Amniotic stem cell (primary cell): ENCODE measurements at places on chromosomes 12 and 14.

DNA sequence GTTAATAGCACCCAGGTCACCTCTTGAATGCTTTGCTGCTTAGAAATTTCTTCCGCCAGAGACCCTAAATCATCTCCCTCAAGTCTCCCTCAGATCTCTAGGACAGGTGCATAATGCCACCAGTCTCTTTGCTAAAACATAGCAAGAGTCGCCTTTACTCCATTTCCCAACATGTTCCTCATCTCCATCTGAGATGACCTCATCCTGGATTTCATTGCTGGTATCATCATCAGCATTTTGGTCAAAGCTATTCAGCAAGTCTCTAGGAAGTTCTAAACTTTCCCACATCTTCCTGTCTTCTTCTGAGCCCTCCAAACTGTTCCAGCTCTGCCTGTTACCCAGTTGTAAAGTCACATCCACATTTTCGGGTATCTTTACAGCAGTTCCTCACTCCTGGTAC lies 41.0 kb downstream of the KTN1 start:
- no peak for DNase-seq

GRCh38 chr12:21987755-21988154 lies 46.5 kb upstream of the ABCC9 start:
- DNase-seq, result no peak

DNA sequence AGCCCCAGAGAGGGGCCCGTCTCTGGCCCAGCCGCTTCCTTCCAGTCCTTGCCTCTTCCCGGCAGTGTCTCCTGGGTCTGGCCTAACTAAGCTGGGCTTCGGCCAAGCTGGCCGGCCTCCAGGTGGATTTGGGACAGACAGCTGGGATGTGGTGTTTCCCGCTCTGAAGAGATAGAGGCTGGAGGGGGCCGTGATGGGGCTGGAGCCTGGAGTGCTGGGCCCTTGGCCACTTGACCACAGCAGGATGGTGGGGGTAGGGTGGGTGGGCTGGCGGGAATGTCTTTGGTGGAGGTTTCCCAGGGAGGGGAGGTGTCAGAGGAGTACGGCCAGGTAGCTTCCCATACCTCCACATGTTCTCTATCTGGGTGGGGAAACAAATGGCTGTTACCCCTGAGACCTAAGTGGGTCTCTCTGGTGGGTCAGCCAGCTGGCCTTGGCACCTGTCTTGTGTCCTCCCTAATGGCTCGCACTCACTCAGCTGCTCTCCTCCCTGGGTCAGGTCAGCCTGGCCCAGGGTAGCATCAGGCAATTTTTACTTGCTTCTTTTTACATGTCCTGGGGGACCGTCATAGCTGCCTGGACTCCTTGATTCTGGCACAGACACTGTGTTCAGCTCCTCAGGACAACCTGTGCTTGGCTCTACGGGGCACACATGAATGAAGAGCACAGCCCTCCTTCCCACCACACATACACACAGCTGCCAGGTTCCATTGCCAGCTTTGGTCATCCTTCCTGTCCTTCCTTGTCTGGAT lies 19.8 kb upstream of the PGF start:
- DNase-seq, result no peak

GRCh38 chr14:67225523-67225922 lies 15.7 kb upstream of the PALS1 start:
- no peak for DNase-seq

DNA sequence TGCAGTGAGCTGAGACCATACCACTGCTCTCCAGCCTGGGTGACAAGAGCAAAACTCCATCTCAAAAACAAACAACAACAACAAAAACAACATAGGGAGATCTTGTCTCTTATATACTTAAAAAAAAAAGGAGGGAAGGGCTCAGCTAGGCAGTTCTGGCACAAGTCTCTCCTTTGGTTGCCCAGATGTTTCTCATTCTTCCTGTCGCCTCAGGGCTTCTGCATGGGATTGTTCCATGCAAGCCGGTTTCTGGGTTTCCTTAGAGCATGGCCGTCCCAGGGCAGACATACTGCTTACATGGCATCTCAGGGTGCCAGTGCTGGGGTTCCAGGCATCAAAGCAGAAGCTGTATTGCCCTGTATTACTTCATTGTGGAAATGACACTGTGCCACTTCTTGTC lies 5.2 kb upstream of the SLC8B1 start:
- no peak for DNase-seq

- DNase-seq, result no peak
Observed at GRCh38 chr14:29035134-29035533, 268.5 kb downstream of the FOXG1 start.

GRCh38 chr14:71497645-71498086 lies 434.6 kb upstream of the RGS6 start:
- DNase-seq, result no peak

- no peak for DNase-seq
Observed at GRCh38 chr12:81021131-81021748, 56.6 kb upstream of the ACSS3 start.

- DNase-seq, result no peak
Observed at GRCh38 chr14:103904493-103905107, 23.7 kb upstream of the TDRD9 start.

DNA sequence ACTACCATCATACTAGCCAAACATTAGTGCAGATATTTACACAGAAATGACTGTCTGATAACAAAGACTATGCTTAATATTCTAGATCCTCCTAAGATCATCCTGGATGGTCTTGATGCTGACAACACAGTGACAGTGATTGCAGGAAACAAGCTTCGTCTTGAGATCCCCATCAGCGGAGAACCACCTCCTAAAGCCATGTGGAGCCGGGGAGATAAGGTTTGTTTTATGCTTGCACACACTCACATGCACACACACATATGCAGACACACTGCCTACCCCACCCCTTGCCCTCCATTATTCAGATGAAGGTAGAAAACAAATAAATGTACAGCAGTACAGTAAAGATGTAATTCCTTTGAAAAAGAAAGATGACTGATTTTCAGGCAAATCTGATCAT lies 44.4 kb upstream of the CHPT1 start:
- DNase-seq, result no peak

DNA sequence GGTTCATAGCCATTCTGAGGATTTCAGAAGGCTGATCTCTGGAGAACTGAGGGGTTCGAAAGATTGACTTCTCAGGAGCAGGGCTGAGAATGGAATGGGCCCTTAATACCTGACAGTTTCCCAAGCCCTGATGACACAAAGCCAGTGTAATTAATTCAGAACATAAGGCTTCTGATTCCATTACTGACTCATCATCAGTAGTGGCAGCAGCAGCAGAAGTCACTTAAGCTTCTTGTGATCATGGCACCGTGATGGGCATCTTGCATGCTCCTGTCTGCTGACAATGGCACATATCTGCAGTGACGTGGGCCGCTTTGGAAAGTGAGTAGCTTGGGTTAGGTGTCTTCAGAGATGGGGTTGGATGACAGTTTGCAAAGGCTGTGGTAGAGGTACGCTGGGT lies 38.2 kb upstream of the GSG1 start:
- DNase-seq, result no peak

GRCh38 chr12:57235017-57235727 lies 5.7 kb downstream of the SHMT2 start:
- DNase-seq, result no peak

DNA sequence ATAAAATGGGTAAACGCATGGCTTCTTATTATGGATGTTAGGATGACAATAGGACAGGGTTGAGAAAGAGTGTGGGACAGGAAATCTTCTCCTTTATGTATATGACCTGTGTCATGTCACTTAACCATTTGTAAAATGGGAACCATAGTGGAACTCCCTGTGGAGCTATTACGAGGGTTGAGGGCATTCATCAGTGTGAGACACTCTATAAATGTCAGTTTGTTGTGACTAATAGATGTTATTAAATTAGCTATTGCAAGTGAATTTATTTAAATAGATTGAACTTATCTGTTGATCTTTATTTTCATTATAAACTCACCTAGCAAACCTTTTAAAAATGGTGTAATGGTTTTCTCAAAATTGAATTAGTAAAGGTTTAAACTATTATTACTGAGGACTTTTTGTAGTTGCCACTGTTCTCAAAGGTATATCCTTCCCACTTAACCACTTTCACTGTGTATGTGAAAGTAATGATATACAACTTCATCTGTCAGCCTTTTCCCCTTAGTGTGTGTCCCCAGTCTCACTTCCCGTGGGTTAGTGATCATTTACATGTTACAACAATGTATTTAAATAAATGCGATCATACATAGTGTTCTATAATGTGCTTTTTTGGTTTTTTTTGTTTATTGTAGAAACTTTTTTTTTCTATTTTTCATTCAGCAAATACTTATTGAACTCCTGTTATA lies 17.1 kb downstream of the HELB start:
- DNase-seq, result no peak

- no peak for DNase-seq
Observed at GRCh38 chr14:65243766-65244442, 141.6 kb upstream of the MAX start.

DNA sequence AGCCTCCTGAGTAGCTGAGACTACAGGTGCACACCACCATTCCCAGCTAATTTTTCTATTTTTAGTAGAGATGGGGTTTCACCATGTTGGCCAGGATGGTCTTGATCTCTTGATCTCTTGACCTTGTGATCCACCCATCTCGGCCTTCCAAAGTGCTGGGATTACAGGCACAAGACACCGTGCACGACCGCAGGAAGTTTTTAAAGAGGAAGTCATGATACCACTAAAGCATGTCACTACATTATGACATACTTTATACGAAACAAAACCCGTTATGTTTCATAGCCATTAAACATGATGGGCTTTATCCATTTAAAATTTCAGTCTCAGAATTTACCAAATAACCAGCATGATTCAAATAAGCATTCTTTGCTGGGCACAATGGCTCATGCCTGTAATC lies 83.8 kb upstream of the DUSP6 start:
- DNase-seq, result no peak

DNA sequence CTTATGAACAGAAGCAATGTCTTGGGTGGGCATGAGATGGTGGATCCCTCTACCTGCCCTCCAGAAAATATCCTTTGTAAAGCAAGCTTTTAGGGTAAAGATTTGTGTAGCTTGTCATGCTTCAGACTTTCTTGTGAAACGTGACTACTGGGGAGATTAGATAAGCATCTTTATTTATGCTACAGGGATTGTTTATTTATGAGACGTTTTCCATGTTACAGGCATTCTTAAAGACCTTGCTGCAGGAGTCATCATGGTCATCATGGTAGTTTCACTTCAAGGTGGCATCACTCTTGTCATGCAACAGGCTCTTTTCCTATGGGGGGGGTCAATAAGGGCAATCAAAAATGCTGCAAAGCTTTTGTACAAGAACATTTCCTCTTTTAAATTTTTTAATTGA lies 8.2 kb upstream of the MIS18BP1 start:
- no peak for DNase-seq

- no peak for DNase-seq
Observed at GRCh38 chr12:30913323-30913722, 13.2 kb upstream of the TSPAN11 start.

GRCh38 chr12:38392554-38393144 lies 76.1 kb downstream of the ALG10B start:
- no peak for DNase-seq

DNA sequence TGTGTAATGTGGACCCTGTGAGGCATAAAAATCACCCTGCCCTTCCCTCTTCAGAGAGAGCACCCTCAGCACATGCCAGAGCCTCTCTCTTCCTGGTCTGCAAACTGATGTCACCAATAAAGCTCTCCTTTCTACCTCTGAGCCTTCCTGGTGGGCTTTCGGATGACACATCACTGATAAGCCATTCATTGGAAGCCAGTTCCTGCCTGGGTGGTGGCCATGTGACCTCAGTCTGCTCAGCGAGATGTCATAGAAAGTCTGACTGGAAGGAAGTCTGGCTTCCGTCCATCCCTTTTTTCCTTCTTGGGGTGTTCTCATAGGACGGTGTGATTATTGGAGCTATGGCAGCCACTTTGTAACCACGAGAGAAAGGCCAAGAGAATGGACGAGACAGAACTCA lies 95.7 kb downstream of the PIWIL1 start:
- no peak for DNase-seq

DNA sequence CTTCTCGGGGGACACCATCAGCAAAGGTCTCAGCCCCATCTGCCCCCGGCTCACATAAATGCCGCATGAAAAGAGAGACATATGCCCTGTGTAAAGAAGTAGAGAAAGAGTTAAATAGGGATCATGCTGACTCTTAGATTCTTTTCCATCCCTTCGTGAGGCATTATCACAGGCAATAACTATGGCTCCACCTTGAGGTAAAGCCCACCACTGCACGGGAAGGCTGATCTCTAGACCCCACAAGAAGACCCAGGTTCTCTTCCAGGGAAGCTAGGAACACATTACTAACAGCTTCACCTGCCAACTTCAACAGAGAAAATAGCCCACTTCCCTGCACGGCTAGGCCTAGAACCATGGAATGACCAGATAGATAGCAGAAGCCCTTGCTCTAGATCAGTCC lies 14.1 kb upstream of the NOP2 start:
- DNase-seq, result no peak

GRCh38 chr12:93743229-93743998 lies 66.2 kb downstream of the CRADD start:
- no peak for DNase-seq

GRCh38 chr12:22437031-22437806 lies 102.7 kb upstream of the ST8SIA1 start:
- DNase-seq, result no peak

GRCh38 chr12:26290565-26290964 lies 95.2 kb downstream of the SSPN start:
- DNase-seq, result no peak

DNA sequence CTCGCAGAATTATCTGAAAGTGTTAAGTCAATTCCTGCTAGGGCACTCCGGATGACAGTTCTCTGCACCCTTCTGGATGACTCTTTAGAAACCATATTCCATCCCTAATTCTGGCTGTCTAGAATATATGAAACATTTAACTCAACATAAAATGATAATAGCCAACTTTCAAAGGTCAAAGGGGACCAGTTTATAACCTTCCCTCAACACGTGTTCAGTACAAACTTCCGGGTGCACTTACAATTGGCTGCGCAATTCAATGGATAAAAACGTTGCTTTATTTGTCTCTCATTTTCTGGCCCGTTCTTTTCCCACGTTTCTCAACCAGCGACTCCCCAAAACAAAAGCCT lies 1.3 kb downstream of the SBNO1 start:
- DNase-seq, result no peak
